ENCODE measurements at places on chromosomes 13 and 19.

DNA sequence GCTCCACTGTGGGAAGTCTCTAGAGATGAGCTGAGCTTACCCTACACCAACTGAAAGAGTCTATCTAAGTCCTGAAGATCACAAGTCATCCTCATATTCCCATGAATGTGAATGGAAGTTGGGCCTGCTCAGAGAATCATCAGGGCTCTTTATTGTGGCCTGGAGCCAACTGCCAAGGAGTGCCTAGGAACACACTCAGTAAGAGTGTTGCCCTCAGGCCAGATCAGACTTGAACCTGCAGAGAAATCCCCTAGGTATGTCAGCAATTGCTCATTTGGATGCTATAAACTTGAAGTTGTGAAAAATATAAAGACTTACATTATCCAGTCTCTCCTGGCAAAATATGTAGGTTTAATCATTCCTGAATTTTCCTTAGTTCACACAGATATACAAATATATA lies 1070.2 kb downstream of the EFNB2 start:
- no peak for DNase-seq

GRCh38 chr13:78497702-78498355 lies 105.5 kb downstream of the POU4F1 start:
- no peak for DNase-seq

DNA sequence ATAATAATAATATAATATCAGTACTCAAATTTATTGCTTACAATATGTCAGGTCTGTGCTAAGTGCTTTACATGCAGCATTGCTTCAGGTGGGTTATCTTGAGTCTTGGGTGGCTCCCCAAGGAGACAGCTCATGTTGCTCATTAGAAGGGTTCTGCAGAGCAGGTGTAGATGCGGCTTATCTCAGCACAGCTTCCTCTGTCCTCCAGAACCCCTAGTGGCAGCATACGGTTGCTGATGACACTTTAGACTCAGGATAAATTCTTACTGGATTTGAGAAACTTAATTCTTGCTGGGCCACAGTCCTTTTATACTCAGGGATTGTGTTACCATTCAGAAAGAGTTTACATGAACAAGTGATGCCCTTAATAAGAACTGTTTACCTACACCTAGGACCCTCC lies 8.9 kb downstream of the COG3 start:
- DNase-seq = no peak

DNA sequence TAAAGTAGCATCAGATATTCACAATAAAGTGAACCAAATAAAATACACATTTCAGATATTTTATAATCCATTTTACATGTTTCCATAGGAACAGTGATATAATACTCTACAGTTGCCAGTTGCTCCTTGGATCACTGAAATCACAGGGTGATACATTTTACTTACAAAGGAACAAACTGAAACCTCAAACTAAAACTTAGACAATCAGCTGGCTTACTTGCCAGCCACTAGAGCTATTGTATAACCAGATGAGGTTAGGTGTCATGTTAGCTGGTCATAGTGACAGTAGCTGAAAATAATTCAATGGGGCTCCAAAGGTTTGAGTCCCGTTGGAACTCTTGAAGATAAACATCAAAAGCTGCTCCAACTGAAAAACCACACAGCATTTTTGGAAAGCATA lies 274.6 kb downstream of the ITGBL1 start:
- no peak for DNase-seq

GRCh38 chr13:50140581-50141374 lies 125.5 kb downstream of the KCNRG start:
- no peak for DNase-seq

DNA sequence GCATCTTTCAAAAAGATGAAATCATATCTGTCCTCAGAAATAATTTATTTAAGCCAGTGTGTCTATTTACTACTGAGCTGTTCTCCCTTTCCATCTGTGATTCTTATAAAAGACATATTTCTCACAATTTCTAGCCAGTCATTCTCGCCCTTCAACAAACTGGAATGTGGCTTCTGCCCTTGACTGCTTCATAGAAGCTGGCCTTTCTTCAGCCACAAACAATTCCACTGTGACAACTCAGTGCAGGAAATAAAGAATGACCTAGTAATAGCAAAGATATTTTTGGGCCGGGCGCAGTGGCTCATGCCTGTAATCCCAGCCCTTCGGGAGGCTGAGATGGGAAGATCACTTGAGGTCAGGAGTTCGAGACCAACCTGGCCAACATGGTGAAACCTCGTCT lies 655.5 kb downstream of the PCDH9 start:
- peak; percentile 36 for DNase-seq

DNA sequence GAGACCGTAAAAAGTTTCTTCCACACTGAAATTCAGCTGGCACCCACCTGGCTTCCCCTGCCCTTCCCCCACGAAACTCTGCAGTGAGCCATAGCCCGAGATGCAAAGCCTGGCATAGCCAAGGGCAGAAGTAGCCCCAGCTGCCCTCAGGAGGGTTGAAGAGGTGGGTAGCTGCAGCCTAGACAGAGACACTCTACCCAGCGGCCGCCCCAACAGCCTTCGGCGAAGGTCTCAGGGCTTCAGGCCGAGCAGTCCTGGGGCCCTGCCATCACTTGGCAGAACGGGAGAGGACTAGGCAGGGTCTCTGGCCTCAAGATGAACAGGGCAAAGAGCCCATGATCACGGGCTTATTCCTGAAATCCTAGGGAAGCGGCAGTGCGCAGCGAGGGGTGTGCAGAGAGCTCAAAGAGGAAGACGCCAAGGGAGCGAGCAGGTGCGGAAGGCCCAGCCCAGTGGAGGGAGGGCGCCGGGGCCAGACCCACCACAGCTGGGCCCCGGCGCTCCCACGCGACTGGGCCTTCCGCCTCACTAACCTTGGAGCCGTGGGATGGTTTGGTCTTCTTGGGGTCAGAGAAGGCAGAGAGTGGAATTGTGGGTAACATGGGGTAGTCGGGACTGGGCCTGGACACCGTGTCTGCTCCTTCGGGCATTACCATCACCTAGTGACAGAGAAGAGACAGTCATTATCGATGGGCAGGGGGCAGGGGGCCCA lies 53.2 kb downstream of the MLLT1 start:
- no peak for DNase-seq

- DNase-seq = no peak
Observed at GRCh38 chr19:58338825-58339558, 12.2 kb downstream of the ZSCAN22 start.

- DNase-seq = peak; percentile 42
Observed at GRCh38 chr13:107864543-107865317, 350.6 kb downstream of the LIG4 start.

GRCh38 chr19:15974856-15975255 lies 26.0 kb downstream of the OR10H4 start:
- no peak for DNase-seq

DNA sequence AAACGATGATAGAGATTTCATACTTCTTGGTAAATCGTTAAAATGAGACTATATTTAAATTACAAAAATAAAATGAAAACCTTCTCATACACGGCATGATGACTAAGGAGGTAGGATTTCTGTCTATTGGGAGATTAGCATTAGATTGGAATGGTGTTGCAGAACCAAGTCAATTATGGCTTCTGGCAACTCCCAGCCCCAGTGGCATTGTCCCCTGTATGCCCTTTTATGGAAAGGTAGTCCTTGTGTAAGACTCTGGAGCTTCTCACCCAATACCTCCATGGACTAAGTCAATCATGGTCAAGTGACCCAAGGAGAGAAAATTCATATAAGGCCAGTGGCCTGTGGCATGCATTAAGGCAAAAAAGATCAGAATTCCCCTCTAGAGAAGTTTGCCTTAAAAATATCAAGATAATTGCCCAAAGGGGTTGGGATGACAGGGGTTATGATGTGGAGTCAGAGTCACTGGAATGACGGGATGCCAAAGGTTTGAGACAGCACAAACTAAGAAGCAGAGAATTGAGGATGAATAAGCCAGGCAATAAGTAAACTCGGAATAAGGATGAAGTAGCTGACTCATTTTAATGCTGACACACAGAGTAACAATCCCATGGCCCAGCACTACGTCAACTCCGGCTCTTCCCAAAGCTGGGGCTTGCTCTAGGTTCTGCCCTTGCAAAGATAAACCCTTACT lies 57.8 kb upstream of the POSTN start:
- peak; percentile 97 for DNase-seq

GRCh38 chr13:80157261-80157932 lies 183.5 kb downstream of the SPRY2 start:
- no peak for DNase-seq

DNA sequence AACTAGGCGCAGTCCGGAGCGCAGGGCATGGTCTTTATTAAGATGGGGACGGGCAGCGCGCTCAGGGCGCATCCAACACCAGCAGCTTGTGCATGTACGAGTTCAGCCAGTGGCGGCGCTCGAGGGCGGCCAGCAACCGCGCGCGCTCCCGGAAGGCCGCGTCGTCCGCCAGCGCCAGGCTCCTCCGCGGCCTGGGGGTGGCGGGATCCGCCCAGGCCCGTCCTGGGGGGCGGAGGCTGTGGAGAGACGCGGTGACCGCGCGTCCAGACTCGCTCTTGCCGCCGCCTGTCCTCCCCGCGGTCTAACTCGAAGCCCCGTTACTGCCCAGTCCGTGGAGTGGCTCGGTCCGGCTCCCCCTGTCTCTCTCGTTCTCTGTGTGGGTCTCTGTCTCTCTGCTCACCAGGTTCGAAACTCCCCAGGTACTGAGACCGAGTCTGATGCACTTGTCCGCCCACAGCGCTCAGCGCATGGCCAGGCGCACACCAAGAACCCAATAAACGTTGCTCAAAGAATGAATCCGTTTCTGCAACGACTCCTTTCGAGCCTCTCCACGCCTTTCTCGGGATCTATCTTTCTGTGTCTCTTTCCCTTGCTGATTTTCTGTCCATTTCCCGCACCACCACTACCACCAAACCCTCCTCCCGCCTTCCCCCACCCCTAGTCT lies 702 bp downstream of the PTH2 start:
- no peak for DNase-seq

GRCh38 chr19:40219721-40220276 lies 1.6 kb upstream of the TTC9B start:
- peak; percentile 88 for DNase-seq

DNA sequence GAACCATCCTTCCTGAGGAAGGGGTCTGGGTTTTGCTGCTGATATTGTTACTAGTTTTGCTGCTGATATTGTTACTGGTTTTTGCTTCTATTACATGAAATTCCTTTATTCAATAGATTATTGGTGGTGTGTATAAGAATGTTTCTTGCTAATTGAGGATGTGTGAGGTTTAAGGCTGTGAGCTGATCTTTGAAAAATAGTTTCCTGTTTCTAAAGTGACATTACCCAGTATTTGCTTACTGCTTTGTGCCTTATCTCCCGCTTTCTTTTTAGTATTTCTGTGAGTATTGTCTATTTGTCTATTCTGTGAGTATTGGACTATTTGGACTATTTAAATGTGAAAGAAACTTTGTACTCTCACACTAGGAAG lies 38.2 kb upstream of the C1QTNF9 start:
- DNase-seq = peak; percentile 1

- no peak for DNase-seq
Observed at GRCh38 chr13:27942972-27943371, 23.2 kb downstream of the PDX1 start.

- DNase-seq = no peak
Observed at GRCh38 chr13:111562716-111563115, 242.3 kb downstream of the TEX29 start.

DNA sequence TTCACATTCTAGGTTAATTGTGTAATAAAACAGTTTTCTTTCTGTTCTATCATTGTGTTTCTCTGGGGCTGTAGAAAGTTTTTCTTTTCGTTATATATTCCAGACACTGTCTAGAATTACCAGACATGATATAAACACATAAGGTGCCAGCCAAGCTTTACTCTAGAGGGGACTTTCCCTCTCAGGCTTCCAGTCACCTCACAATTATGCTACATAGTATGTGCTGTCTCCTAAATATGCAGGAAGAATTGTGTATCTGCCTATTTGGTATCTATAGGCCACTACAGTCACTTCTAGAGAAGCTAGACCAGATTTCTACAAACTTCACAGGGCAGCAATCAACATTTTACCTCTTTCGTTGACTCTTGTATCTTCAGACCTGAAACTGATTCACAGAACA lies 14.6 kb downstream of the ZNF257 start:
- no peak for DNase-seq

GRCh38 chr19:36972571-36972970 lies 56.4 kb downstream of the ZNF568 start:
- no peak for DNase-seq

GRCh38 chr19:4908781-4909155 lies 533 bp upstream of the UHRF1 start:
- DNase-seq = no peak

GRCh38 chr19:3684054-3684816 lies 16.0 kb downstream of the PIP5K1C start:
- DNase-seq = peak; percentile 89

- DNase-seq = no peak
Observed at GRCh38 chr19:11242025-11242424, 2.6 kb downstream of the ANGPTL8 start.

GRCh38 chr13:76271728-76272232 lies 614.4 kb downstream of the KCTD12 start:
- DNase-seq = no peak

- peak; percentile 90 for DNase-seq
Observed at GRCh38 chr19:51367565-51368365, 1.0 kb downstream of the CLDND2 start.

- DNase-seq = no peak
Observed at GRCh38 chr13:100645382-100645781, 29.2 kb downstream of the TMTC4 start.

DNA sequence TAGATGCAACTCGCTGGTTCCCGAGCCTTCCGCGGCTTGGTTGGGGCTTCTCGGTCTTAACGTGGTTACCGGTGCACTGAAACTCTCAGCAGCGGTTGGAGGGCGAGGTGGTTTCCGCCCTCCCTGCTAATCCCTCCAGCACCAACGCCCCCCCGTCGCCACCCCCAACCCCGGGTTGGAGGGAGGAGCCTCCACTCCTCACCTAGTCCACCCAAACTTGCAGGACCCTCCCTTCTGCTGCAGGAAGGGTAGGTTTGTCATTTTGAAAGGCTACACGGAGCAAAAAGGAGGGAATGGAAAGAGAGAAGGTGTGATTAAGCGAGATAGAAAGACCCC lies 465.0 kb downstream of the ITGBL1 start:
- DNase-seq = no peak

DNA sequence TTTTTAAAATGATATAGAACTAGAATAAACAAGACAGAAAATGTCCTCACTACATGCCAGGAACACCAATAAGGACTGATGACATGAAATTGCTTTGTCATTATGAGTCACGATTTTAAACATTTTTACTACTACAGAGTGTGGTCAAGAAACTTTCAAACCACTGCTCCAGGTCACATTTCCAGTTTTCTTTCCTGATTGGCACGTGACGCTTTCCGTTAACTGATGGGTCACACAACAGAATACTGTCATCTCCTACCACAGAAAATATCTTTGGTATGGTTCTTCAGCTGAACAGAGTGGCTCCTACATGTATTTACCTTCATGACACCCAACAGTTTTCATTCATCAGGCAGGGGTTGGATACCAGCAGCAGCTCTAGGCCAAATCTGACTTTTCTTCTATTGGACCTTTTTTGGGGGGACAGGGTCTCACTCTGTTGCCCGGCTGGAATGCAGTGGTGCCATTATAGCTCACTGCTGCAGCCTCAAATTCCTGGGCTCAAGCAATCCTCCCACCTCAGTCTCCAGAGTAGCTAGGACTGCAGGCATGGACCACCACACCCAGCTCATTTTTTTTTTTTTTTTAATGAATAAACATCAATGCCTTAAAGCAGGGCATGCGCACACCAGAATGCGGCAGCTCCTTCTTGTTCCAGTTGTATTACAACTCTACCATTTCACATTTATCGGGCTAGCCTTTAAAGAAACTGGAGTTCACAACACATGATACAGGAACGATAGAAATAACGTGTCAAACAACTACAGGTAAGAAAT lies 147.4 kb downstream of the RNF17 start:
- peak; percentile 81 for DNase-seq

GRCh38 chr13:71514900-71515743 lies 351.9 kb downstream of the DACH1 start:
- no peak for DNase-seq

All from A172 (cell line).